Muscle of leg (tissue), 16 donors: ENCODE measurements at places on chromosomes 4 and X. TPM values are rescaled to one million over a fixed set of nuclear protein-coding genes. Genes with fewer than 3 reads are reported as not detected.
A peak's percentile ranks its signal among the peaks of the same experiment; 100 is the strongest.

DNA sequence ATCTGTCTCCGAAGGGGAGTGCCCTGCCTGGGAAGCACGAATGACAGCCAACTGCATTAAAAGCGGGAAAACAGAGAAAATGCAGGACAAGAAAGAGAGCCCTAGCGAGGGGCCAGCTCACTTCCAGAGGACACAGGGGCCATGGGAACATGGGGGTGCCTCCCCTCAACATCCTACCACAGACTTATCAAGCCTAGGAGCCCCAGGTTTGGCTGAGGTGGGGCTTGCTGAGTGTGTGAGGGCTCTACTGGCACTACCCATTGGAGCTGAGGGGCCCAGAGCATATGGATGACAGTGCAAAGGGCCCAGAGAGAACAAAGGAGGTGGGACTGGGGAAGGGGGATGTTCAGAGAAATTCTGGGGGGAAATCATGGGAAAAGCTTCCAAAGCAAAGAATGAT is 101.8 kb downstream of the PJA1 start:
- no peak for DNase-seq

- no peak for DNase-seq
These were observed 37.0 kb downstream of the NOP14 start for GRCh38 chr4:2925931-2926860.

The HDX gene
- 3.8 TPM for polyA plus RNA-seq

GRCh38 chrX:84259868-84260267 is 71.9 kb upstream of the RPS6KA6 start:
- no peak for DNase-seq

GRCh38 chr4:48361012-48361400 is 19.7 kb downstream of the SLAIN2 start:
- peak; percentile 76 for DNase-seq

- peak; percentile 15 for DNase-seq
These were observed 153.5 kb upstream of the FAM241A start for GRCh38 chr4:111991797-111992196.

The FTHL17 gene
- not detected for polyA plus RNA-seq

The TLR3 gene
- polyA plus RNA-seq = 0.98 TPM

The ADH1A gene
- polyA plus RNA-seq = 0.49 TPM

DNA sequence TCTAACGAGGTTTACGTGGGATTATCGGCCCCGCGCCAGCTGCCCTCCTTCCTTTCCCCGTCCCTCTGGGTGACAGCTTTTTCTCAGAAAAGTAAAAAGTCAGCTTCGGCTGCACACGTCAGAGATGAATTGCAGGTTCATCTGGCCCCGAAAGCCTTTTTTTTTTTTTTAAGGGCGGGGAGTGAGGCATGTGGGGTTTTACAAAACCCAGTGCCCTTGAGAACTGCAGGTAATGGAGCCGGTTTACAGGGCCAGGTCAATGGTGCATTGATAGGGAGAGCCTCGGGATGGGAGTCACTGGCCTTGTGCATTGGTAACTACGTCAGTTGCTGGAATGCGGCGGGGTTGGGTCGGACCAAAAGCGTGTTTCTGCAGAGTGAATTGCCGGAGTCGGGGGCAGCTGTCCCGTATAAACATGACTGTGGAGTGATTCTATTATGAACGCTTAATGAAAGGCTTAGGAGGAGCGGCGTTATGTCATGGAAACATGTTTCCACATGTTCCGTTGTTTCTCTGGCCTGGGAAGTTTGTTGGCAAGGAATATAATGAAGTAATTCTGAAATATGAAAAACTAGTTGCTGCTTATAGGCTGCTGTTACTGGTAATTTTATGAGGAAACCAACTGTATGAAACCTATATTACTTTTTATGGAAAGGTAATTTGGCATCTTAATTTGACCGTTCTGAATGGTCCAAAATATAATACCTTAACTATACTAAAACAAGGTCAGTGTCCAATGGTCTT is 1.1 kb downstream of the HSPA4L start:
- DNase-seq = peak; percentile 96

GRCh38 chr4:158007566-158007965 is 165.3 kb downstream of the GASK1B start:
- no peak for DNase-seq

GRCh38 chr4:156971165-156971675 is 379 bp downstream of the PDGFC start:
- DNase-seq = no peak

- peak; percentile 19 for DNase-seq
These were observed 7.5 kb downstream of the STIM2 start for GRCh38 chr4:26867914-26868684.

The FAM133A gene
- 0.45 TPM for polyA plus RNA-seq

GRCh38 chrX:19513383-19513782 is 1.9 kb downstream of the MAP3K15 start:
- DNase-seq = no peak

DNA sequence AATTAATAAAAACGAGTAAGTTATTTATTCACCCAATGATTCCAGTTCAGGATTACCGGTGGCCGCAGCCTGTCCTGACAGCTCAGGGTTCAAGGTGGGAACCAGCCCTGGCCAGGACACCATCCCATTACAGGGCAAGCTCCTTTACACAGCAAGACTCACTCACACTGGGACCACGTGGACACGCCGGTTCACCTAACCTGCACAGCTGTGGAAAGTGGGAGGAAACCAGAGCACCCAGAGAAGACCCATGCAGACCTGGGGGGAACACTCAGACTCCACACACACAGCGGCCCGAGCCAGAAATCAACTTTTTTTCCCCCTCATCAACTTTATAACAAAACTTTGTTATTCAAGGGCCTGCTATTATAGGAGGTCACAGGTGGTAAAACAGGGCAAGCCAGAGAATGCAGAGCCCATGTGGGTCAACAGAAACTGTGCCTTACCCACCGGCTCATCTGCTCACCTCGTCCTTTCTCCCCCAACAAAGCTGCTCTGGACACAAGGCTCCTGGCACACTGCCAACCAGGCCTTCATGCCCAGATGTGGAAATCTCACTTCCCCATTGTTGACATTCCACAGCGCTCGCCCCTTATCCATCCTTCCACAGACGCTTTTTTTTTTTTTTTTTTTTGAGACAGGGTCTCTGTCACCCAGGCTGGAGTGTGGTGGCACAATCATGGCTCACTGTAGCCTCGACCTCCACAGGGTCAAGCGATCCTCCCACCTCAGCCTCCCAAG is 8.0 kb upstream of the ODAPH start:
- peak; percentile 49 for DNase-seq

The ADGRG4 gene
- polyA plus RNA-seq = not detected

GRCh38 chr4:20430259-20430941 is 178.7 kb downstream of the SLIT2 start:
- peak; percentile 91 for DNase-seq

GRCh38 chr4:48779998-48780864 is at the start of gene FRYL:
Gene FRYL, minus strand, starts transcription at chr4:48780279. Its CDS starts 145,869 bp downstream, at chr4:48634410.
- DNase-seq = peak; percentile 100

The ABCD1 gene
- 8.9 TPM for polyA plus RNA-seq

GRCh38 chr4:130576218-130576617 is 1480.3 kb downstream of the C4orf33 start:
- DNase-seq = no peak

The TMEM150C gene
- polyA plus RNA-seq = 3.3 TPM

The CXorf65 gene
- not detected for polyA plus RNA-seq

The EVC2 gene
- polyA plus RNA-seq = 4.6 TPM

The EDA2R gene
- 3.6 TPM for polyA plus RNA-seq

The ZNF732 gene
- 1.0 TPM for polyA plus RNA-seq

DNA sequence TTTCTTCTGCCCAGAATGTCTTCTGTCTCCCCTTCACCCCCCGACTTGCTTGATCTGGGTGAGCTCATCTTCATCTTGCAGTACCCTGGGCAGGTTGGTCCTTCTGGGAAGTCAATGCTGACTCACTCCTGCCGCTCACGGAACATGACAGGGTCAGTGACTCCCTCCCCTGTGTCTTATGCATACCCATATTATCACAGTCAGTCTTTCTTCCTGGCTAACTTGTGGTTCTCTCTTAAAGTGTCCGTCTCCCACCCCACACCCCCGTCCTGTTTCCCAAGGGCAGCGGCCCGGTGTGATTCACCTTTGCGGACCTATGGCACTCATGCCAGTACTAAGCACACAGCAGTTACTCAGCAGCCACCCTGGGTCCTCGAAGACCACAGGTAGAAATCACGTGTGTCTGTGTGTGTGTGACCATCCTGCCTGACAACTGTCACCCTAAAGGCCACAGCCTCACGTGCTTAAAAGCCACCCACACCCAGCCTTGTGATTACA is 17.7 kb downstream of the IQSEC2 start:
- no peak for DNase-seq

DNA sequence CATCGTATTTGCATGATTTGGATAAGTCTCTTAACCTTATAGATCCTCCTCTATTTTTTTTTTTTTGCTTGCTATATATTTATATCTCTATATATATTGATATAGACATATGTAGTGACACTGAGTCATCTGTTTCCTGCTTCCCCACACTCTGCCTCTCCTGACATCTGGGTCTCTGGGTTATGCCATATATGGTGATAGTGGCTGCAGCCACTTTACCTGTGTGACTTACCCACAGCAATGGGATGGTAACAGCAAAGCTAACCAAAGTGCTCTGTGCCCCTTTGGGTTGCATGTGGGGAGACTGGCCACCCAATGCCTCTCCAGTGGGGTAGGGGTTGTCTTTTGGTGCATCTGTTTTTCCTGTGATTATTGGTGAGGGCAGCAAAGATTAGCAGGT is 14.5 kb downstream of the CMC4 start:
- no peak for DNase-seq
